ENCODE measurements at places on chromosomes 6 and 20.

GRCh38 chr20:1757606-1758512 lies 100.3 kb upstream of the SIRPG start:
- DNase-seq = no peak

DNA sequence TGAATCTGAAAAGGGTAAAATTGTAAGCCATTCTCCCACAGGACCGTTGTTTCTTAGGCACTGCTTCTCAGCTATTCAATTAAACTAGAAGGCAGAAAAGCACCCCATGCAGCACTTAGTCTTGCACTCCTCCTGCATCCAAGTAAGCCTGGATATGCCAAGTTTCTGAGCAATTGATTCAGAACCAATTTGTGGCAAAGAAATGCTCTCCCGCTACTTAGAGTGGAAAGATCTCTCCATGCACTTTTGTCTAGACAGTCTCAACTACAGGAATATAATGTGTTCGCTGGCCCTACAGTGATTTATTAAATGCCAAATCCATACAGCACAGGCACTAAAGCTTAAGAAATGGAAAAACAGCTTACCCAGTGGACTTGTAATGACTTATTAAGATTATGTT lies 338.5 kb downstream of the HACE1 start:
- no peak for DNase-seq

GRCh38 chr6:160883999-160884398 lies 107.6 kb upstream of the MAP3K4 start:
- no peak for DNase-seq

DNA sequence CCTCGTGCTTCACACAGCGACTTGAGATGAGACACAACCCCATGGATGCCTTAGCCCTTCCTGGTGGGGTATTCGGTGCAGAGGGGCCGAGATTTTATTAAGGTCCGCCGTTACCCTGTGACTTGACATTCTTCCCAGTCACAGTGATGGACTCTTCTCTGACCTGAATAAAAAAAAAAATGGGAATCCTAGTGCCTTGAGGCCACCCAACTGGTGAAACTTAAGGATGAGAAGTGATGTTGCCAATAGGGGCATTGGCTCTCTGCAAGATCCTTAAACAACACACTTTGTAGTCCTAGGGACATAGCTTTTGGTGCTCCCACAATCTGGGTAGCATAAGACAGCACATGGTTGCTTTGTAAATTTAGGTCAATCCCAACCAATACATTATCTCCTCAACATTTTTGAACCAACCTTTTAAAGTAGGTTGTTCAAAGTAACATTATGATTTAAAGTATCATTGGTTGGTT lies 814 bp upstream of the ADNP start:
- DNase-seq = no peak

GRCh38 chr6:105215506-105215905 lies 35.7 kb upstream of the POPDC3 start:
- no peak for DNase-seq

- DNase-seq = no peak
Measured at GRCh38 chr6:107354451-107354850, 104.9 kb downstream of the PDSS2 start.
